NCI-H2081 (cell line): ENCODE measurements at places on chromosomes 13 and 19.

GRCh38 chr13:79557666-79558065, 76.7 kb downstream of the NDFIP2 start:
- DNase-seq: no peak

GRCh38 chr19:44840811-44841210, 5.3 kb upstream of the NECTIN2 start:
- no peak for DNase-seq

- DNase-seq: no peak
Observed at GRCh38 chr19:56136362-56136761, 4.7 kb upstream of the ZNF444 start.

DNA sequence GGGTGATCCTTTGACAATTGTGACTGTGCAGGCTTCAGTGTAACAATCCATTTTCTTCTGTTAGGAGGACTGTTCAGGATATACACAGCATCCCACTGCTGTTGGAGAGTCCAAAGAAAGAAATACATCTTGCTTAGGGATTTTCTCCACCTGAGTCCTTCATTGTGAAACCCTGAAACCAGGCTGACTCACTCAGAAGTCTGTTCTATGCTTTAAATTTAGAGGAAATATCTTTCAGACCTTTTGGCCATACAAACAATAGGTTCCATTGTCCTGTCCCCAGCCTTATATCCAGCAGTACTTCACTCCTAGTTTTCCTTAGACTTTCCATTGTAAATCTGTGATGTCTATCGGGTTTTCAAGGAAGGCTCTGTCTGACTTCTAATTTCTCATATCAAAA, 379.1 kb downstream of the SUCLA2 start:
- no peak for DNase-seq

DNA sequence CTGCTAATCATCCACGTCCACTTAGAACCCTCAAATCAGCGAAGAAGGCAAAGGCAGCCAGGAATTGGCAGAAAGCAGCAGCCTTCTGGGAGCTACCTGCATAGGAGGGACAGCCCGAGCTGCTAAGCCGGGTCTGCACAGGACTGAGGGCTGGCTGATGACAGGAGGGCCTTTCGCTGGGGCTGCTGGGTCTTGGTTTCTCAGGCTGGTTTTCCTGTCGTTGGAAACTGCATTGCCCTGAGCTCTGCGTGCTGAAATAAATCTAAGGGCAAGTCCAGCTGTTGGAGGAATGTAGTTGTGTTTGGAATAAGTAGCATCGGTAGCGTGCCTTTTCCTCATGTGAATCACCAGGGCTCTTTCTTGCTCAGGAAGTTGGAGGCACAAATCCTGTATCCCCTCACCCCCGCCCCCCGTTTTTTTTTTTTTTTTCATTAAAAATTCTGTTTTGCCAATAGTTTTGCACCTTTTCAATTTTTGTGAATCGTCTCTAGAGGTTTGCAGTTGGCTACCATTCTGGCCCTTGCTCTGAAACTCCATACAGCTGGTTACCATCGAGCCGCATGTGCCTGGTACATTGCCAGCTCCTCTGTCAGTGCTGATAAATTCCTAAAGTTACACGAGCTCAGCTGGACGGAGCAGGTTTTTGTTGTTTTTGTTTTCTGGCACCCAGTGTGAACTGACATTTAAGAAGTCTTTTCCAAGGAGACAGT, 193.9 kb upstream of the RNF113B start:
- DNase-seq: no peak

GRCh38 chr13:29994911-29995595, 144.6 kb upstream of the UBL3 start:
- DNase-seq: no peak

DNA sequence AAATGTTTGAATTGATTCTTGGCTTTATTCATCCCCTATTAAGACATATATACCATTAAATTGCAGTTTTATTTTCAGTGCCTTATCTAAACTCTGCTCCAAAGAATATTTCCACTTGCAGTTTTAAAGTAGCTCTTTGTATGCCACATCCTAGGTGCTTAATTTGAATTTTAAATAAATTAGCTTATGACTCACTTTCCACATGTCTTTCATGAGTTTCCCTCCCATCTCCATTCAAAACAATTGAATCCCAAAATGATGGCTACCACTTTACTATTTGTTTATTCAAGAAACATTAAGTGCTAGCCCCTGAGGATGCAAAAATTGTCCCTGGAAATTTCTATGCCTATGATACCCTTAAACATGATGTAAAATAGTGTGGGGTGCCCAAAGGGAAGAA, 19.5 kb downstream of the PCDH20 start:
- DNase-seq: no peak

DNA sequence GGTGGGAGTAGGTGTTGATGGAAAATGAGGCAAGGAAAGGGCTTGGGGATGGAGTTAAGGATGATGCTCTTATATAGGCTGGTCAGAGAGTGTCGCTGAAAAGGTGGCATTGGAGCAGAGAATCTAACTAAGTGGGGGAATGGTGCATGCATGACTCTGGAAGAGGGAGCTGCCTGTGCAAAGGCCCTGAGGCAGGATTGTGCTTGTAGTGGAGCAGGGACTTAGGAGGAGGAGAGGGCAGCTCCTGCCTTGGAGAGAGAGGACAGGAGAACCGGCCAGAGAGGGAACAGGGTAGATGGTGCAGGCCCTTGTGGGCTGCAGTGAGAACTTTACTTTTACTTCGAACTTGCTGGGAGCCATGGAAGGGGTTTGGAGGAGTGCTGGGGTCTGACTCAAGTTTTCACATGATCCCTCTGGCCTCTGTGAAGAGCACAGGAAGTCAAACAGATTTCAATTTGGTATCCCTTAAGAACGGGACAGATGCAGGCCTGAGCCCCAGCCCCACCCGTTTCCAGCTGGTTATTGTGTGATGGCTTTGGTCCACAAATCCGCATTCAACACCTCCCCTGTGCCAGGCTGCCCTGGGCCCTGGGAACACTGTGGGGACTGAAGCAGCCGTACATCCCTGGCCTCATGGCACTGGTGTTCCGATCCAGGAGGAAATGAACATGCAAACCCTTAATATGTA, 7.0 kb downstream of the AP2A1 start:
- DNase-seq: no peak

DNA sequence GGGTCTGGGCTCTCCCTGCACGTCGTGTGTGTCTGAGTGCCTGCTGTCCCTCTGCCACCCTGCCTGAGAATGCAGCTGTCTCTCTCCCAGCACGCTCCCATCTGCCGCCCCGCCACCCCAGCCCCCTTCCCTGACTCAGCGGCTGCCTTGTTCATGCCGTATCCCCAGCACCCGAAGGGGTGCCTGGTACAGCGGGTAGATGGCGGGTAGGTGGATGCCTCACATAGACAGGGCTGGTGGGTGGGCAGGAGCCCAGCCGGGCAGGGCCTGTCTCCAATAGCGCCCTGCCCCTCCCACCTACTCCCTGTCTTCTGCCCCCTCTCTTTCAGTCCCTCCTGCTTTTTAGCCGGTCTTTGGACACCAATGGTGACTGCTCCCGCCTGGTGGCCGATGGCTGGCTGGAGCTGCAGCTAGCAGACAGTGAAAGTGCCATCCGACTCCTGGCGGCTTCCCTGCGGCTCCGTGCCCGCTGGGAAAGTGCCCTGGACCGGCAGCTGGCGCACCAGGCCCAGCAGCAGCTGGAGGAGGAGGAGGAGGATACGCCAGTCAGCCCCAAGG, 30.3 kb downstream of the DHX34 start:
- DNase-seq: no peak

DNA sequence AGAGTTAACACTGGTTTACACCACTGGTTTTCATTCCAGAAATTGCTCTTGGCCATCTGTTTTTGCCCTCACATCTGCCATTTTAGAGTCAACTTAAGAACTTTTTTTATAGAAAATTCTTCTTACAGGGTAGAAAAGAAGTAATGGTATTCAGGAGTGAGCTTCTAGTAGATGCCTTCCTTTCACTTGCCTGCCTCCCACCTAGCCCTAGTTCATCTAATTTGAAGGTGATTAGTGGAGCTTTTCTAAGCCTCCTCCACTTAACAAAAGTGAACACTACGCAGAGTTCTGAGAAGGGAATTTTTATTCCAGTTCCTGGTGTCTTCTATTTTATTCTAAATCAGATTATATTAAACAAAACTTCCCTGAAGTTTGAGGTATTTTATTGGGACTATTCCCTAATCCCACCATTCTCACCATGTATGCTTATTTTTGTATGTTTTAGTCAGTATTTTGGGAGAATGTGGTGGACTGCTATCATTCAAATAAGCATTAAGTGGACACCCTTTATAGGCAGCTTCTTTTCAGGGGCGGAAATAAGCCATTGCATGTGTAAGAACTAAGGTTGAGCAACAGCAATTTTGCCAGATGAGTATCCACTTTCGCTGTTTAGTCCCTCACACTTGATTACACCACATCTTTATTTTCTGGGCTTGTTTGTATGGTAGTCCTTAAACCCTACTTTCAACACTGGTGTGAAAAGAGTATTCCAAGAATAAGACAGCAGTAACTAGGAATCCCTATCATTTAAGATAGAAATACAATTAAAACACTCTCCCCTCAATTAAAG, 156.9 kb downstream of the ENOX1 start:
- no peak for DNase-seq

DNA sequence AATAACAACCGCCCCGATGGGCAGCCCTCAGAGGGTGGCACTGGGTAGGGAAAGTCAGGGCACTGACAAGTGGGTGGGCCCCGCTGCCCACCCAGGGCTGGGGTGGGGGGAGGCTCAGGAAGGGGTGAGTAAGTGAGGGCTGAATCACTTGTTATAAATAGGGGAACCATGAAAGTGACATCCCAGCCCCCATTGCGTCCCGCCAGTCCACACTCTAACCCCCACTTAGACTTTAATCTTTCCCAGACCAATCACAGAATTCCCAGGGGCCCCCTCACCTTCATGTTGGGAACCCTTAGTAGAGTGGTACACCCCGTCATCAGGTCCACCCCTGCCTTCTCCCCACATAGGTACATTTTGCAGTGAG, 37.0 kb upstream of the NANOS3 start:
- no peak for DNase-seq

- no peak for DNase-seq
Observed at GRCh38 chr13:111944171-111944583, 122.8 kb upstream of the SOX1 start.

DNA sequence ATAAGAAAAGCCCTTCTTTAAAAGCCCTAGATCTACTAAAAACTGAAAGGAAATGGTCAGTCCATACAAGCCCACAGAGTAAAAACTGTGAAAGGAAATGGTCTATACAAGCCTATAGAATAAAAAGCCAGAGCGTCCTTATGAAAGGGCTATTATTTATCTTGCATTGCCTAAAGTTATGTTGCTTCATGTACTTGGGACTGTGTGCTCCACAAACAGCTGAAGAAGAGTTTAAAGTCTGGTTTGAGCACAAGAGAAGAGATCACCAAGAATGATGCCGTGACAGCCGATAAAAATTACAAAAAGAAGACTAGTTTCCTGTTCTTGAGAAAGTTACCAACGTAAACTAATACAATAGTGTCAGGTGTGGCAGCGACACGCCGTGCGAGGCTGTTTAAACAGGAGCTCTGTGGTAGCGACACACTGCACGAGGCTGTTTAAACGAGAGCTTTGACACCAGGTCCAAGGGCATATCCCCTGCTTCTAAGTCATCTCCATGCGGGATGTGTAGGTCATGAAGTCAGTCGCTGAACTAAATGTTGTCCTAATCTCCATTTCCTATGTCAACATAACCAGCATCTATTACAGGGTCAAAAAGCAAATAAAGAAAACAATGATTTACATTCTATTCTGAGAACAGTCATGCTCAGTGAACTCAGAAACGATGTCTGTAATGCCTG, 24.9 kb downstream of the PCID2 start:
- peak; percentile 19 for DNase-seq

DNA sequence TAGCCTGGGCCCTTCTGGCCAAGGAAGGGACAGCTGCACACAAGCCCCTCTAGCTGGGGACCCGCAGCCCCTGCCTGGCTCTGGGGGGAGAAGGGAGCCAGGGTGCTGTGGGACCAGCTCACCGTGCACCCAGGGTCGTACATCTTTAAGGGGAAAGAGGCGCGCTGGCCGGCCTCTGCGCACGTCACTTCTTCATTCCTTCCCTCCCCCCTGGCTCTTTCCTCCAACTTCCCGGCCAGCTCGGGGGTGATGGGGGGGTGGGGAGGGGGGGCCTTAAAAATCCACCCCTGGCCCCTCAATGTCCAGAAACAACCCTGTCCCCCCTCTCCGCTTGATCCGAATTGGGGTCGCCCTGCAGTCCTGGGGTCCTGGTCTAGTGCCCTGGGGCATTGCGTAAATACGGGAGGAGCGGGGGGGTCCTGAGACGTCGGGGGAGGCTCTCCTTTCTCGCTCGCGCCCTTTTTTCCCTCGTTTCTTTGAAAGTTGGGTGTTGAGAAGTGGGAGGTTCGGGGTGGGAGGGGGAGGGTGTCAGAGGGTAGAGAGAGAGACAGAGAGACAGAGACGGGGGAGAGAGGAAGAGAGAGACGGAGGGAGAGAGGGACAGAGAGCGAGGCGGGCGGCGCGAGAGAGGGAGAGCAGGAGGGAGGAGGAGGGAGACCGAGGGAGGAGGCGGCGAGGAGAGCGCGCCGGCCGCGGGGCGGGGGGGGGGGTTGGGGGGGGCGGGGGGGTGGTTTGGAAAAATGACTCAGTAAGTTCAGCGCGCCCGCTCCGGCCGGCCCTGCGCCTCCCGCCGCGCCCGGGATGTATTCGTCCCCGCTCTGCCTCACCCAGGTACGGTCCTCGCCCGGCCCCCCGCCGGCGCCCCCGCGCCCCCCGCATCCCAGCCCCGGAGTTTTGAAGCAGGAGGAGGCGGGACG, at the start of gene NFIC:
Gene NFIC, plus strand, starts transcription at position 748 of the 917 bp plus-strand sequence. Its CDS starts 54 bp downstream, at position 802.
- peak; percentile 65 for DNase-seq

GRCh38 chr13:23673867-23674605, 103.8 kb downstream of the TNFRSF19 start:
- DNase-seq: no peak

DNA sequence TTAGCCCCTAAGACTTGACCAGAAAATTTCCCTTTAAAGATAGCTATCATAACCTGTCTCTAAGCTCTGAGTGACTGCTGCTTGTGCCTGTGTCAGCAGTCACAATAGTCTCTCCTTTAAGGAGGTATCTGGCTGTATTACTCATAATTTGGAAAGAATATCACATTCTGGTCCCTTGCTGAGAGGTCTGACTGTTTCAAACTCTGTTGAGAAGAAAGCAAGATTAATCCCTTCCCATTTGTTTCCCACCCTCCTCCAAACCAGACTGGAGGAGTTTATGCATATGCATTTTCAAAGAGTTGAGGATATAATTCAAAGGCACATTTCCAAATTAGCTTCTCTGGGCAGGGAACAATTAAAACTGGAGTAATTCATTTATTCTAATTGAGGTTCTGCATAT, 2.3 kb downstream of the HTR2A start:
- DNase-seq: no peak

DNA sequence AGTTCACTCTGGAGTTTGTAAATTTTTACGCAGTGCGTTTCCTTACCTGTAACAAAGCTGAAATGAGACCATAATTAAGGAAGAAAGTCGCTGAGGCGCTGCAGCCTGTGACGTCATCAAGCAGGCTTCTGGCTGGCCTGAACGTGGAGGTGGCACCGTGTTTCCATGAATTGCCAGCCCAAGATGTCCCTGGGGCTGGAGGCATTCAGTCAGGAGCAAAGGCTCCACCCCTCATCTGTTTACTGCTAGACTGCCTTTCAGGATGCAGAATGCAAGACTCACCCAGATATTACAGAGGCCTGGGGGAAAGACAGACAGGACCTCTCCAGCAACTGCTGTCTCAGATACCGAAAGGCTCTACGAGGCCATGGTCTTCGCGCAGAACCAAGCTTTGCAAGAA, 424.6 kb downstream of the TSHZ3 start:
- no peak for DNase-seq

GRCh38 chr19:47509973-47510372, 4.9 kb downstream of the NAPA start:
- DNase-seq: no peak
